Activated T-cell treated with anti-CD3 and anti-CD28 coated beads, Interleukin-2, amount 50 U/mL, for 4 hours (primary cell): ENCODE measurements at places on chromosomes 1 and 21.

- DNase-seq: no peak
Measured at GRCh38 chr1:76379506-76379905, 305.0 kb downstream of the ST6GALNAC3 start.

- DNase-seq: no peak
Measured at GRCh38 chr21:22900490-22900889, 1902.3 kb downstream of the NCAM2 start.

DNA sequence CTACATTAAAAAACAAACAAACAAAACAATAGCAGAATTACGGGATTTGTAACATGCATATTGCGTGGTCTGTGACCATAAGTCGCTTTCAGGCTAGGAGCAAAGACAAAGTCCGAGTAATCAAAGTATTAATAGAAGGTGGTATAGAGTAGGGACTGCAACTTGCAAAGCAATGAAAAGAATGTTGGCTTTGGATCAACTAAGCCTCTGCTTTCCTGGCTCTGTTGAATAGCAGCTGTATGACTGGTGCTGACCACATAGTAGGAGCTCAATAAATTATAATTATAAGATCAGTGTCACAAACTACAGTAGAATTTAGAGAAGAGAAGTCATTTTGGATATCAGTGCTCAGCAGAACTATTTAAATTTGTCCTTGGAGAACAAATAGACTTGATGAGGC is 586.4 kb downstream of the DPYD start:
- DNase-seq: no peak

- no peak for DNase-seq
Measured at GRCh38 chr1:228371741-228372182, 34.9 kb downstream of the TRIM11 start.

DNA sequence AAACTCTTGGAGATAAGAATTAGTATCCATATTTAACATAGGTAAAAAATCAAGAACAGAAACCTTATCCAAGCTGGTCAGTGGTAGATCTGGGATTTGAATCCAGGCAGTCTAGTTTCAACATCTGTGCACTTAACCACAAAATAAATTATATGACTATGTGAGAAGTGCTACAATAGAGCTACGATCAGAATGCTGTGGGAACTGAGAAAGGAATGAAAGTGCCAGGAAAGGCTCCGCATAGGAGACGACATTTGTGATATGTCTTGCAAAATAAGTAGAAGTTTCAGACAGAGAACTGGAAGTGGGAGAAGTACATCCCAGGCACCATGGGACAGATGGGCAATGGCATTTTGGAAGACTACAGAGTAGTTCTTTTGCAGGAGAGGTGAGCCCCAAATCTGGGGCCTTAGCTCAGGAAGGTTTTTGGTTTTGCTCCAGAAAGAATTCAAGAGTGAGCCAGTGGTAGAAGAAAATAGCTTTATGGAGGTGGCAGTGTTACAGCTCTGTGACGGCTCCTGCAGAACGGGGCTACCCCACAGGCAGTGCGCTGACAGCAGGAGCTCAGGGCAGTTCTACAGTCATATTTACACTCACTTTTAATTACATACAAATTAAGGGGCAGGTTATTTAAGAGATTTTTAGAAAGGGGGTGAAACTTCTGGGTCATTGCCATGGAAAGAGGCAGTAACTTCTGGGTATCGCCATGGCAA is 25.5 kb upstream of the GJA5 start:
- DNase-seq: no peak

- DNase-seq: no peak
Measured at GRCh38 chr1:241423541-241424479, 66.8 kb upstream of the RGS7 start.

DNA sequence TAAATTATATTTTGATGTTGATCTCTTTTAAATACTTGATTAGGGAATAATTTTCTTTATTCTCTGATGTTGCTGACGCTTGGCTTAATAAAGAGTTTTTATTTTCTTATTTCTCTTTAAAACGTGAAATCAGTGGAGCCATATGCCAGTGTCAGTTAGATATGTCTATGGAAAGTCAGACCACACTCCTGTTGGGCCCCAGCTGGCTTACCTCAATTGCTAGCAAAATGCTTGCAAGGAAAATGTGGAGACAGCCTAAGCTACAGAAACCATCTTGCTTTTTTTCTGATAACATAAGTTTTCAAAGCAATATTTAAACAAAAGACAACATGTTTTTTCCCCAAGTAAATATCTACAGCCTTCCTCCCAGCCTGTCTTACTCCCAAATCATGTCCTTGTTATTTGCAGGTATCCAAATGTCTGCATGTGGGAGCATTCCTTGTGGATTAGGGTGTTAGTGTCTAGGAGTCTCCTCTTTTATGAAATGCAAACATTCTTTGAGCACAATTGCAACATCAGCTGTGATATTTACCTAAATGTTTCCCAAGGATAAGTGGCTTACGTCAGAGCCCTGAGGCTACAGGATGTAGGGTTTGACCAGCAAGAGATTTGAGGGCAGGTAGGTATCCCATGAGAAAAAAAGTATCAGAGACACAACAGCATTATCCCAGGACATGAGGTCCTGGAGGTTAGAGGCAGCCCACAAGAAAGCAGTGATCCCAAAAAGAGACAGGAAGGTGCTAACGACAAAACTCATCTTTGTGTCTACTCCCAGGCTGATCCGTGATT is 117.2 kb upstream of the KCNJ15 start:
- DNase-seq: no peak

GRCh38 chr21:15506086-15506485 is 223.7 kb upstream of the USP25 start:
- no peak for DNase-seq

DNA sequence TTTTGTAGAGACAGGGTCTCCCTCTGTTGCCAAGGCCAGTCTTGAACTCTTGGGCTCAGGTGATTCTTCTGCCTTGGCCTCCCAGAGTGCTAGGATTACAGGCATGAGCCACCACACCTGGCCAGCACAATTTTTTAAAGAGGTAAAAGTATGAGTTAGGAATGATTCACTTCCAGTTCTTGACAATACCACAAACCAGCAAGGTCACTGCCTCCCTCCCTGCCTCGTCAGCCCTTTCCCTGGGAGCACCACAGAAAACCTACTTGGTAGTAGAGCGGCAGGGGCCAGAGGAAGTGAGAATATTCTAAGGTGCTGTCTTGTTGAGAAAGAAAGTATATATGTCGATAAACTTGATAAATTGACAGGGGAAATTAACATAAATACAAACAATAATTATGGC is 10.8 kb upstream of the CDA start:
- no peak for DNase-seq

DNA sequence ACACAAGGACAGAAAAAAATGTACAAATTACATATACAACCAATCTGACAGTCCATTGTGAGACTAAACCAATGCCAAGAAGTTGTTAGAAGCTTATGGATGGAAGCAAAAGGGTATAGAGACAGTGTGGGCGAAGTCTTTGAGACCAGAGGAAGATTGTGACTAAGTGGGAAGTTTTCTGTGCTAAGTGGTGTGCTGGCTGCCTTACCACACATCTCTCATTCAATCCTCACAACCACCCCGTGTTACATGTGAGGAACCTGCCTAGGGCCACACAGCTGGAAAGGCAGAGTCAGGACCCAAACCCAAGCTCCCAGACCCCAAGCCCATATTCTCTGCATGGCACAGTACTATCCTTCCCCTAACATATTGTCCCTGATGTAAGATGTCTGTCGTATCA is 53.5 kb upstream of the DUSP10 start:
- no peak for DNase-seq

- no peak for DNase-seq
Measured at GRCh38 chr1:53359934-53360276, 32.0 kb upstream of the LRP8 start.
